Activated CD8-positive, alpha-beta memory T cell treated with anti-CD3 and anti-CD28 coated beads, Interleukin-2, amount 10 ng/mL, durations not matched to agents 7 days and 5 days (primary cell): ENCODE measurements at places on chromosomes 1 and 21. TPM values are rescaled to one million over a fixed set of nuclear protein-coding genes. Genes with fewer than 3 reads are reported as not detected.

Gene CLIC4
- 23.0 TPM for total RNA-seq

Gene GPR25
- not detected for total RNA-seq

Gene FAM72C
- total RNA-seq = 15.3 TPM

Gene NTRK1
- 8.8 TPM for total RNA-seq
